SK-N-SH (cell line): ENCODE measurements at places on chromosomes 6 and 20. TPM values are rescaled to one million over a fixed set of nuclear protein-coding genes. Genes with fewer than 3 reads are reported as not detected.

DNA sequence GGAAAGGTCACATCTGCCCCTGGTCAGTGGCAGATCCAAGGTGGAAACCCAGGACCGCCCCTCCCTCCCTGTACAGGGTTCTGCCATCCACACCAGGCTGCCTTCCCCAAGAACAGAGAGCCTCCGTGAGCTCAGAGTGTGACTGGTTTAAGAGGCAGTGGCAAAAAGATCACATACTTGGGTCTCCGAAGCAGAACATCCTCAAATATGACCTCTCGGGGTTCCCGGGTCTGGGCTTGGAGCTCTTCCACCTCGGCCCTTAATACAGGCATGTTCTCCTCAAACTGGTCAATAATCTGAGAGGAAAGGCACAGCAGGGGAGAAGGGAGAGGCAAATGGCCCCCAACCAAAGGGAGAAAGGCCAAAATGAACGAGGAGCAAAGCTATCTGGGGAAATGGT, 14.8 kb downstream of the C20orf96 start:
- DNase-seq = no peak

DNA sequence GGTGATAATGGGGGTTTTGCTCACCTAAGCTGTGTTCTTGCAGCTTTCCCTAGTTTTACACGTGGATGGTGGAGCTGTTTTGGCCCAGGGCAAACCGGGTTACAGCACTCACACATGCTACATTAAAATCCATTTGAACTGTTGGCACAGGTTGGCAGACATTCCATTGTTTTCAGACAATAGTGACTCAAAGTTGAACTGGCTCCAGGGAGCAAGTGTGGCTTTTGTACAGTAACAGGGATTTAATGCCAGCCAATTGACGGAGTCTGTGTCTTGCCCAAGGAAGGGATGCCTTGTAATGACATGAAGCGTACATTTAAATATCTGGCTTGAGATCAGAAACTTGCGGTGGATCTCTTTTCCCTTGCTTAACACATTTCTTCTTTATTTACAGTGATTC, 183.1 kb downstream of the DTNBP1 start:
- no peak for DNase-seq

DNA sequence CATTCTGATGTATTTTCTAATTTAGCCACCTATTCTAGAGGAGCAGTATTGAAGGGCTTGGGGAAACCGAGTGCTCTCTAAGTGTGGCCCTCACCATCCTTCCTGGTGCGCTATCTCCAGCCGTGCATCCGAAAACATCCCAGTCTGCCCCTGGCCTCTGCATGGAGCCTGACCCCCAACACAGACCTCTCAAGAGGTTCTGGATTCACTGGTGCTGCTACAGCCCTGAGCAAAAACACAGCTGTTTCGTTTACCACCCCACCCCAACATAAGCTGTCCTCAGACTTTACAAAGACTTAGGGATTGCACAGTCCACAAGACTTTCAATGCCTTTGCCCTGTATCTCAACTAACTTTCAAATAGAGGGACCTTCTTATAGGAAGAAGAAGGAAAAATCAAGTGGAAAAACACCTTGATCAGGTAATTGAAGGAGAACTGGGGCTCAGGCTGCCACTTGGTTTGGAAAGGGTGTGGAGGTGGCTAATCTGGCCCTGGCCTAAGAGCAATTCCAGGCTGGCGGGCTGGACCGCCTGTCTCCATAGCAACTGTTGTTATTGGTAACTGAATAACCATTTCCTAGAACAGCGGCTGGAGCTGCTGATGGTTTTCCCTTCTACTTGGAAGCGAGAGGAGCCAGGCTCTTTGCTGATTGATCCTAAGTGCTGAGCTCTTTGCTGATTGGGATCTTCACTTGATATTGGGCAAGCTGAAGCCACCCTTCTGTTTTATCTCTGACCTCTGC, 90.2 kb upstream of the TOX2 start:
- DNase-seq = peak; percentile 77

- DNase-seq = peak; percentile 53
Measured at GRCh38 chr6:154127657-154128056, 88.6 kb downstream of the OPRM1 start.

DNA sequence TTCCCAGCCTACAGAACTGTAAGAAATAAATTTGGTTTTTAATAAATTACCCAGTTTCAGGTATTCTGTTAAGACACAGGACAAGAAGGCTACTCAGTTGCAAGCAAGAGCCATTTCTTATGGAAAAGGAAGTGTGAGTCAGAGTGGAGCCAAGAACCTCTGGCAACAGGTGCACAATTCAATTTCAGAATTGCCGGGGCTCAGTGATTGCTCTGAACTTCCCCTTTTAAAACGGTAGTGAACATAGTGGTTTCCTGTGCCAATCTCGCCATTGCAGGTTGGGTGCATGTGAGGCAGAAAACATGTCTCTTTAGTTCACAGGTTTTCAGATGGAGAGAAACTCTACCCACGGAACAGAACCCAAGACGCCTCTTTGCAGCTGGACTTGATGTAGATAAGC, 16.4 kb downstream of the PIGT start:
- DNase-seq = no peak

- no peak for DNase-seq
Measured at GRCh38 chr6:111666847-111667246, 61.2 kb upstream of the TRAF3IP2 start.

GRCh38 chr6:140811642-140812041, 1321.1 kb upstream of the GJE1 start:
- no peak for DNase-seq

Gene CRISP3
- not detected in 2 replicates for polyA plus RNA-seq

Gene PDE10A
- polyA plus RNA-seq = 0.43 and 0.67 TPM in 2 replicates

Gene MAPK13
- 1.9 and 2.3 TPM in 2 replicates for polyA plus RNA-seq
